ENCODE measurements at places on chromosomes 3 and 15. TPM values are rescaled to one million over a fixed set of nuclear protein-coding genes. Genes with fewer than 3 reads are reported as not detected.

GRCh38 chr15:70348581-70349344 is 251.0 kb upstream of the TLE3 start:
- no peak for DNase-seq

GRCh38 chr3:13693441-13693840 is 144.5 kb downstream of the FBLN2 start:
- DNase-seq: no peak

The GPR171 gene
- total RNA-seq: not detected

GRCh38 chr15:31396881-31397560 is 70.4 kb downstream of the KLF13 start:
- DNase-seq: no peak

DNA sequence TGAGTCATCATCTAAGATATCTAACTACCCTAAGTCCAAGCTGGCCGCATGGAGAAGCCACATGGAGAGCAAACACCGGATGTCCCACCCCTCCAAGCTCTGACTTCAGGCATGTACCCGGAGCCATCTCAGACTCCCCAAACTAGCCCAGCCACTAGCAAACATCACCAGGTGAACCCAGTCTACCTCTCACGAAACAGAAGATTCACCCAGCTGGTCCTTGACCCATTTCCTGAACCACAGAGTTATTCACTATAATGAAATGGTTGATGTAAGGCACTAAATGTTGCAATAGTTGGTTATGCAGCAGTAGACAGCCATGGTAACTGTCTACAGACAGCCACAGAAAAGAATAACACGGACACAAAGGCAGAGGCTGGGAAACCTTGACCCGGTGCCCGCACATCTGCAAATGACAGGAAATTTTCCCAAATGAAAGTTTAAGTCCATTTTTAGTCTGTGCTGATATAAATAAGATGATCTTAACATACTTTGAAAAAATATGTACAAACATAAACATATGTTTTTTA is 265.5 kb upstream of the ATP10A start:
- no peak for DNase-seq

GRCh38 chr15:29704950-29705597 is 117.2 kb downstream of the TJP1 start:
- no peak for DNase-seq

- no peak for DNase-seq
Observed at GRCh38 chr3:187288131-187288854, 3.2 kb downstream of the MASP1 start.

GRCh38 chr15:70856177-70856883 is 2.4 kb upstream of the LARP6 start:
- no peak for DNase-seq

DNA sequence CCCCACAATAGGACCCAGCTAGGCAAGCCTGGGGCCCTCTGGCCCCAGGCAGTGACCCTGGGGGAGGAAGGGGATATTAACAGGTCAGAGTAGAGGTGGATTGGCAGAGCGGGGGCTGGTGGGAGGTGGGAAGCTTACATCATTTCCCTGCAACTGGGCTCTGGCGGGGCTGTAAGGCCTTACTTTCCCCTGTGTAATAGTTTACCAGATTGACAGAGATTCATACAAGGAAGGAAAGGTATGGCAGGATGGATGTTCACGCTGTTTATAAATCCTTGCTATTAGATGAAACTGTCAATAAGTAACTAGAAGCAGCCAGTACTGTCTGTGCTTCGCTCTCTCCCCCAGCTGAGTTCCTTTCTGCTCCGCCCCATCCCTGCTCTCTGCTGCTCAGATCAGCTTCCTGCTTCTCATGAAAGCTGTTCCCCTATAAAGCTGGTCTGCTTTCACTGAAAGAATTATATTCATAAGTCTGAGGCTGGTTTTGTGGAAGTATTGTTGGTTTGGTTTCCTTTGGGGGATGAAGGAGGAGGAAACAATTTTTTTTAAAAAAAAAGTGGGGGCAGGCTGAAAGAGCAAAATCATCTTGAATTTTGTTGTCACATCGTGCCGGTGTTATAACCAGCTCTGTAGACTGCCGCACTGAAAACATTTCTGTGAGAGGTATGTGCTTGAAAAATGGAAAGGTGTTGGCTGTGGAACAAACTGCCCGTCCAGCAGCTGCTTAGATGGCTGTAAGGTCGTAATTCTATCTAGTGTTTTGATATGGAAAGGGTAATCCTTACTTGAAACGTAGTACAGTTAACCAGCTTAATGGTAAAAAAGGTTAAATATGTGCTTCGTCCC is 76.4 kb downstream of the BBX start:
- no peak for DNase-seq

DNA sequence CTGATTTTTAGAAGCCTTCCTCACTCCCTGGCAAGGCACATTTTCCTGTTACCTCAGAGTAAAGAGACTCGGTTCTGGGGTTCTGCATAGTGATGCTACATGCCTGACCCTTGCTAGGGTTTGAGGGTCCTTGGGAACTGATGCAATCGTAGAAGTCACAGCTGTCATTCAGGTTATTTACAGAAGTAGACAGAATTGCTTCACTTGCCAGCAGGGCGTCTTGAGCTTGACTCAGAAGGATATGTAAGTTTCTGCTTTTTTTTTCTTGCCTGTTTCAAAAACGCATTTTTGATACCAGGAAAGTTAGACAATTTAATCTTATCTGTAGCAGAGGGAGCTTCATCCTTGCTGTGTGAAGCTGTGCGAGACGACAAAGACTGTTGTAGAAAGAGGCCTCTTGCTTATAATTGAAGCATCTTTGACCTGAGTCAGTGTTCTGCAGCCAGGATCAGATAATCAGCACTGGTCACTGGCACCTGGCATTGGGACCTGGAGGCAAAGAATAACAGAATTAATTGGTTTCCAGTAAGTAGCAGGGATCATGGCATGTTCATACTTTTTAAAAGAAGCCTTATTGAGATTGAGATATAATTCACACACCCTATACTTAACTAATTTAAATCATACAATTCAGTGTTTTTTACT is 24.8 kb downstream of the CACNA1D start:
- no peak for DNase-seq

The SYNPR gene
- total RNA-seq: 56.5 TPM

The KIF15 gene
- total RNA-seq: 6.4 TPM

The PRTG gene
- 3.0 TPM for total RNA-seq
